Right atrium auricular region (tissue), 2 donors: ENCODE measurements at places on chromosomes 11 and 22. TPM values are rescaled to one million over a fixed set of nuclear protein-coding genes. Genes with fewer than 3 reads are reported as not detected.

GRCh38 chr22:46573781-46574437 lies 36.5 kb upstream of the CELSR1 start:
- no peak for DNase-seq

UBQLNL gene
- total RNA-seq = not detected

DNA sequence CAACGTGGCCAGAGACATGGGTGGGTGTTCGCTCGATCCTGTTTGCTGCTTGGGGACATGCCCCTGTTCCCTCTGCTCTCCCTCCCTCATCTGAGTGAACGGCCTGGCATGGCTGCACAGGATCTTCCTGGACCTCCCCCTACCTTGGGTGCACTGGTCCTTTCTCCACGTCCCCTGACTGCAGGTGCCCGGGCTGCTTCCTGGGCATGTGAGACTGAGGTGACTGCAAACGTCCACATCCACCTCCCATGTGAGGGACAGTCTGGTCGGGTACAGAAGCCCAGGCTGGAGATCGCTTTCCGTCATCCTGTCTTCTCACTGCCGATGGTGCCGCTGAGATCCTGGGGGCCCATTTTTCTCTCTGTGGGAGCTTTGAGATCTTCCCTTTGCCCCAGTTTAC lies 11.8 kb downstream of the SULT4A1 start:
- DNase-seq = no peak

DNA sequence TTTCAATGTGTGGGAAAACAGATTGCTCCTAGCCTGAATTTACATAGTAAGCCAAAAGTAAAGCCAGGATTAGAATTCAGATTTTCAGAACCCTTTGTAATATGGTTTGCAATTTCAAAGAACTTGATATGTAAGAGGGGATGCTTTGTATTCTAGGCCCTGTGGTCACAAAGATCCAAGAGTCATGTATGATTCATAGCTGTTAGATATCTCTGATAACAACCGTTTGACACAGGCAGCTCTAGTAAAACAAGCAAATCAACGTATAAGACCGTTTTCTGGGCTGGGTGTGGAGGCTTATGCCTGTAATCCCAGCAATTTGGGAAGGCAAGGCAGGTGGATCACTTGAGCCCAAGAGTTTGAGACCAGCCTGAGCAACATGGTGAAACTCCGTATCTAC lies 79.6 kb downstream of the EMSY start:
- no peak for DNase-seq

QSER1 gene
- 23.7 TPM for total RNA-seq

TMEM123 gene
- 72.8 TPM for total RNA-seq

- no peak for DNase-seq
Measured at GRCh38 chr11:31782257-31782656, 28.9 kb downstream of the PAX6 start.

- DNase-seq = no peak
Measured at GRCh38 chr11:119342362-119343130, 1.9 kb upstream of the C1QTNF5 start.

PAK1 gene
- total RNA-seq = 12.5 TPM

RAPSN gene
- total RNA-seq = not detected

GRCh38 chr11:115985896-115986295 lies 481.7 kb upstream of the CADM1 start:
- no peak for DNase-seq

CLDN25 gene
- total RNA-seq = not detected

DNA sequence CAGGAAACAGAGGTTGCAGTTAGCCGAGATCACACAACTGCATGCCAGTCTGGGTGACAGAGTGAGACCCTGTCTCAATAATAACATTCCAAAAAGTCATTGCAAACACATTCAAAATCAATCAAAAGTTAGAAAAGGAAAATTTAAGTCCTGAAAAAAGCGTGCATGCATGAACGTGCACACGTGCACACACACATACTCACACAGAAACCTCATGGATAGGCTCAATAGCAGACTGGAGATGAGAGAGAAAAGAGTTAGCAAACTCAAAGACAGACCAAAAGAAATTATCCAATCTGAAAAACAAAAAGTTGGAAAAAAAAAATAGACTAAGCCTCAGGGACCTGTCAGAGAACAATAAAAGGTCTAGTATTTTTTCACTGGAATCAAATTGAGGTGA lies 1005.6 kb downstream of the TBC1D22A start:
- DNase-seq = no peak
